Stimulated activated CD4-positive, alpha-beta T cell treated with anti-CD3 and anti-CD28 coated beads, Interleukin-15, amount 100 ng/mL, for 24 hours (primary cell): ENCODE measurements at places on chromosomes 3 and 15.

GRCh38 chr3:182861348-182861747, 68.0 kb downstream of the ATP11B start:
- DNase-seq: no peak

DNA sequence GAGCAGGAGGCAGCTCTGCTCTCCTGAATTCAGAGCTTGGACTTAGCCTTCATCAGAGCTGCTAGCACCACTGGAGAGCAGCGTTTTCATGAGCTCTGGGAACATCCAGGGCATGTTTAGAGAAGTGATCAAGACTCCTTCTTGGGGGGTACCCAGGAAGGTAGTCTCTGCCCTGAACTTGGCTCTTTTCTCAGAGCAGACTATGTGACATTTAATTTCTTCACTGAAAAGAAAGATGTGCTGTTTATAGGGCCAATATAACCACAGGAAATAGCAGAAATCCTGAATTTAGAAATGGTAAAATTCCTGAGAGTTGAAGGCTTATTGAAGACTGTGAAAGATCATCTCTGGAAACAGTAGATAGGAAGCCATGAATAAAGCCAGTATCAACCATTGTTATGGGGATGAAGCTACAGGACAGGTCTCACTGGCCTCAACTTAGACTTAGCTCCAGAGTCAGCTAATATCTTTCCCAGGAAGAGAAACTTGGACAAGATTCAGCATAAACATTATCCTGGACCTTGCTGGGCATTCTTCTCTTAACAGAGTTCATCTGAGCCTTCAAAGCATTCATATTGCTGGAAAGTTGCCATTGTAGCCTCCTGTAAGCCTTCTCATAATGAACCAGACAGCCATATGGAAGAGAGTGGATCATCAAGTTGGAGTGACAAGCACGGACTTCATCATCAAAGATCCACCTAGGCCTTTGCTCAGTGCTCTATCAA, 386.6 kb upstream of the THBS1 start:
- DNase-seq: no peak

DNA sequence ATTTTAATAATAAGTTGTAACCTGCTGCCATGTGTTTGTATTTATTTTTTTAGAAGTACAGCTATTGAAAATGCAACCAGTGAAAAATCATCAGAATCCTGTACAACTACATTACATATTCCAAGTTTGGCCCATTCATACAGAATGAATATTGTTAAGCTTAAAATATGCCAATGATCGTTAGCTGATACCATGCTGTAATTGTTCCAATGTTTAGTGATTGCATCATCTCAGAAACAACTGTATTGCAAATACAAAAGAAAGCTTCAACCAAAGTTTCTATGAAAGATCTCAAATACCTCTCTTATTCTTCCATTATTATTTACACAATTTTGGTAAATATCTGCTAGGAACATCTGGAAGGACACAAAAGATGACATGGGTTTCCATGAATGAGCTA, 51.6 kb upstream of the ALCAM start:
- DNase-seq: no peak

DNA sequence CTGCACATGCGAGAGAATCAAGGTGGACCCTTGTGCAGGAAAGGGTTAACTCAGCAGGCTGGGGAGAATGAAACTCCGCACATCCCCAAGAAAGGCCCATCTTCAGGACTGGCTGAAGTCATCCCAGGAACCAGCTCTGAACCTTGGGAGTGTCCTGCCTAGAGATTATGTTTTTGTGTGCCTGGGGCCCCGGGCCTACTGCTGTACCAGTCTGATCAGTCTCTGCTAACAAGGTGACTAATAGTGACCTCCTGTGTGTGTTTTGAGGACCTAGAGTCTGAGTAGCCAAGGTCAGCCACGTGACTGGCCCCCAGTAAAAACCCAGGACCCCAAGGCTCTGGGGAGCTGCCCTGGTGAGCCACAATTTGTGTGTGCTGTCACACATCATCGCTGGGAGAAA, 58.2 kb downstream of the CYFIP1 start:
- no peak for DNase-seq

GRCh38 chr15:28184166-28184565, 85.1 kb upstream of the OCA2 start:
- DNase-seq: no peak

DNA sequence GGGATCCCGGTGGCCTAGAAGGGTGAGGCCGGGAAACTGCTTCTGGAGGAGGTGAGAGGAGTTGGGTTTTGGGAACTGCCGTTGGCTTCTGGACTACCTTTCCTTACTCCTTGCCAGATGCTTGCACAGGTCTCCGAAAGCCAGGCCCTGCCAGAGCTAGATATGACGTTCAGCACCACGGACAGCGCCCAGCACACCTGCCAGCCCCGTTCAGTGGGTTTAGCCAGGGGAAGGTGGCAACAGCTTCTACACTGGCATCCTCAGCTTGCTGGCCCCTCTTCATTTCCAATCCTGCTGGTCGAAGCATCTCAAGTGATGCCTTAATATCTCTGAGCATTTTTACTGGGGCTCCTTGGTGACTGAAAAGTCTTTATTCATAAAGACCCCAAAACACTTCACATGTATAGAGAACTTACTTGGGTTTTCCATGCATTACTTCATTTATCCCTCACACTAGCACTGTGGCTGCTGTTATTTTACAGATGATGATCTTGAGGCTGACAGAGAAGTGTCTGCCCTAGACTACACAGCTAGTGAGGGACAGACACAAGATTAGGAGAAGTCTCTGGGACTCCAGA, 21.9 kb downstream of the HCN4 start:
- peak; percentile 67 for DNase-seq

- DNase-seq: no peak
These were observed 34.4 kb upstream of the SLC6A1 start for GRCh38 chr3:10957976-10958749.

DNA sequence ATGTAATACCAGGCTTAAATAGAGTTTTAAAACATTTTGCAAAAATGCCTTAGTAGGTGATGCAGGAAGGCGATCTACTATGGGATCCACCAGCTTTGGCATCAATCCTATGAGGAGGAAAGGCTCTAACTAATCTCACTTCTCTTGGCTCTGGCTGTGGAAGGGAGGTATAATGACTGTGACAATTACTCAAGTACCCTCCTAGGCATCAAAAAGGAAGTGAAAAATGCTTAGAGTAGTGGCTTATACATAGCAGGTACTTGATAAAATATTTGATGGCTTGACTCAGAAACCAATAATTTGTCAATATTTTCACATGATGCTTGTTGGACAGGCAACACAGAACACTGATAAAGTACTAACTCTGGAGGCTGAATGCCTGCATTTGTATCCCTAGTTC, 34.1 kb upstream of the SERPINI2 start:
- no peak for DNase-seq
